ENCODE measurements at places on chromosomes 3 and 15. TPM values are rescaled to one million over a fixed set of nuclear protein-coding genes. Genes with fewer than 3 reads are reported as not detected.

Gene ARGFX
- total RNA-seq: not detected

Gene RLBP1
- not detected for total RNA-seq

Gene SLC15A2
- 0.73 TPM for total RNA-seq

Gene MEX3B
- 5.6 TPM for total RNA-seq

Gene TAGLN3
- total RNA-seq: 3.0 TPM

Gene CFAP100
- total RNA-seq: 0.66 TPM

DNA sequence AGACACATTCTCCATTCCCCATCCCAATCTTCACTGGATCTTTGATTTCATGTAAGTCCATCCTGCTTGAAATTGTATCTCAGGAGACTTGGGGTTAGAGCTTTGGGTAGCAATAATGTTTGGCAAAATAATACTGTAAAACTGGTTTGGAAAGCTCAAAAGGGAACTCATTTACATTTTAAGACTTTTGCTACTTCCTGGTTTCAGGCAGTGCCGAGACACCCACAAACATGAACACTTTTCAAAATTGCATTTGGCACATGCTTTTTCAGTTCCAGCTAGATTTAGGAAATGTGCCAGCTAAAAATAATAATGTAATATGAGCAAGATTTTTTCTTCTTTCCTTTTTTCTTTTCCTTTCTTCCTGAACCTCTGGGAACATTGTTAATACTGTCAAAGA is 145.7 kb upstream of the CBLB start:
- H3K36me3 ChIP-seq: no peaks in the 10 kb centered on the region
- peaks cover 2% of the 10 kb centered on the region for H3K4me1 ChIP-seq
- no peaks in the 10 kb centered on the region for H3K27me3 ChIP-seq
- no peak overlapping the region for H3K4me3 ChIP-seq
- no peak overlapping the region for H3K27ac ChIP-seq
- no peak for DNase-seq

GRCh38 chr3:168002786-168003368 is 92.8 kb downstream of the GOLIM4 start:
- no peaks in the 10 kb centered on the region for H3K36me3 ChIP-seq
- no peaks in the 10 kb centered on the region for H3K4me1 ChIP-seq
- H3K27me3 ChIP-seq: no peaks in the 10 kb centered on the region
- no peak for DNase-seq

GRCh38 chr15:82021992-82022391 is 23.8 kb downstream of the MEX3B start:
- H3K4me1 ChIP-seq: no peaks in the 10 kb centered on the region
- H3K4me3 ChIP-seq: no peak overlapping the region
- H3K36me3 ChIP-seq: no peaks in the 10 kb centered on the region

GRCh38 chr3:13579063-13579462 is 30.1 kb downstream of the FBLN2 start:
- H3K4me1 ChIP-seq: peaks cover 20% of the 10 kb centered on the region
- no peaks in the 10 kb centered on the region for H3K36me3 ChIP-seq
- DNase-seq: no peak
- H3K4me3 ChIP-seq: no peak overlapping the region
- no peaks in the 10 kb centered on the region for H3K27me3 ChIP-seq
- no peak overlapping the region for H3K27ac ChIP-seq

GRCh38 chr3:192373032-192373431 is 354.3 kb downstream of the FGF12 start:
- H3K36me3 ChIP-seq: no peaks in the 10 kb centered on the region
- no peak overlapping the region for H3K4me3 ChIP-seq
- DNase-seq: no peak
- peaks cover 11% of the 10 kb centered on the region for H3K4me1 ChIP-seq

DNA sequence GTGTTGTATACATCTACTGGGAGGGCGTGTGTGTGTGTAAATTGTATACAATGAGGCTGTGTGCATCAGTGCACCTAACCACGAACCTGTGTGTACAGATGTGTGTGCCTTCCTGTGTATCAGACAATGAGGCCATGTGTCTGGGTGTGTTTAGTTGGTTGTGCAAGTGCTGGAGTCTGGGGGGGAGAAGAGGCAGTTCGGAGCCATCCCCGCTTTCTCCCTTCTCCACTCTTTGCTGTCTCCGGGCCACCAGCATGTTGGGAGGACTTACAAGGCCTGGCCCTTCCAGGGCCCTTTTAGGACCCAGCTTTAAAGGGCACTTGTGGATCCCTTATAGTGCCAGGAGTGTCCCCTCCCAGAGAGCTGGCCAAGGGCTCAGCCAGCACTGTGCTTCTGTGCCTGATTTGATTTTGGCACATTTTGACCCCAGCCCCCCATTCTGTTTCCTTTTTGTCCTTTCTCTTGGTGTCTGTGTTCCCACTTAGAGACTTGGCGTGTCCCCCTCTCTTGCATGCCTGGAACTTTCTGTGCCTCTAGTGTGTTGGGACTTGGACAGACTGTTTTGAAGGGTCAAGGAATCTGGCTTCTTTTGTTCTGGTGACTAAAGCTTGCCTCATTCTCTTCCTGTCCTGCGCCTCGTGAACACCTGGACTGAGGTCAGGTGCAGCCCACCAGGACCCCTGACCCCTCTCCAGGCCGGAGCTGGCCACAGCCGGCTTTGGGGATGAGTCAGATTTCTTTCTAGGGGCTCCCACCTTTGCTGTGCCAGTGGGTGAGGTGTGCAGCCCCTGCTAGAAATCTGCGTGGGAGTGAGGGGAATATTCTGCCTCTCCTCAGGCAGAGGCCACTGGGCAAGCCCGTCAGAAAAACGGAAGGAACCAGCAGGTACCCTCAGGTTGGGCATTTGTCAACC is 1.5 kb downstream of the CTDSPL start:
- no peak overlapping the region for H3K27ac ChIP-seq
- no peaks in the 10 kb centered on the region for H3K27me3 ChIP-seq
- DNase-seq: peak; percentile 67
- H3K36me3 ChIP-seq: no peaks in the 10 kb centered on the region

DNA sequence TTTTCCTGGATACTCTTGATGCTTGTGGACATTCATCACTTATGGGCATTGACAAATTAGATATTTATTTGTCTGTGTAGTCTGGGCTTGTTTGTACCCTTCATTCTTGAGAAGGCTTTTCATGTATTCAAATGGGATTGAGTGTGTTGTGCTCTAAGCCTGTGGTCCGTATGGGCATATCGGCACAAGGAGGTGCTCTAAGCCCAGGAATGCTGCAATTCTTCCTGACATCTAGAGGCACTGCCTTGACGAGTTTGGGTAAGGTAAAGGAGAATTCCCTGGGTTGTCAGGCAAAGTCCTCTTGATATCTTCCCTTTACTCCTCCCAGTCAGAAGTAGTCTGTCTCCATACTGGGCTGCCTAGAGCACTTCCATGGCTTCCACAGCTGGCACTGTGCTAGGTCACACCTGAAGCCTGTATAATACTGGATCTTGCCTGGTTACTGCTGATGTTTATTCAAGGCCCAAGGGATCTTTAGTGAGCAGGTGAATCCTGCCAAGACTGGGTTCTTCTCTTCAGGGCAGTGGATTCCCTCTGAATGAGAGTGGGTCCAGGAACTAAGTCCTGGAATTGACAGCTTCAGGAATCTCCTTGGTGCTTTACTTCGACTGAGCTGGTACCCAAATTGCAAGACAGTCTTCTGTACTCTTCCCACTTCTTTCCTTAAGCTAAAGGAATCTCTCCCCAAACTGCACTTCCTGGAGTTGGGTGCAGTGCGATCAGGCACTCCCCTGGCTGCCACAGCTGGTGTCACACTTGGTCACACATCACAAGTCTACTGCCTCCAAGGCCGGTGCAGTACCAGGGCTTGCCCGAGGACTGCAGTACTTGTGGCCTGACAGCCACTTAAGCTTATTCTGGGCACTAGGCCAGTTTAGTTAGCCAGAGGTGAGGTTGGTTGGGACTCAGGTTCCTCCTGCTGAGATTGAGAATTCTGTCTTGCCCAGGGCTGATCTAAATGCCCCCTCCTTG is 46.0 kb downstream of the GALK2 start:
- peak; percentile 63 for DNase-seq
- H3K27me3 ChIP-seq: no peaks in the 10 kb centered on the region
- H3K27ac ChIP-seq: no peak overlapping the region
- no peaks in the 10 kb centered on the region for H3K36me3 ChIP-seq
- no peaks in the 10 kb centered on the region for H3K4me1 ChIP-seq

GRCh38 chr15:77476995-77477394 is 56.3 kb downstream of the HMG20A start:
- no peak overlapping the region for H3K27ac ChIP-seq
- H3K4me3 ChIP-seq: no peak overlapping the region
- peaks cover 68% of the 10 kb centered on the region for H3K36me3 ChIP-seq
- H3K4me1 ChIP-seq: no peaks in the 10 kb centered on the region
- no peak for DNase-seq
- no peaks in the 10 kb centered on the region for H3K27me3 ChIP-seq

DNA sequence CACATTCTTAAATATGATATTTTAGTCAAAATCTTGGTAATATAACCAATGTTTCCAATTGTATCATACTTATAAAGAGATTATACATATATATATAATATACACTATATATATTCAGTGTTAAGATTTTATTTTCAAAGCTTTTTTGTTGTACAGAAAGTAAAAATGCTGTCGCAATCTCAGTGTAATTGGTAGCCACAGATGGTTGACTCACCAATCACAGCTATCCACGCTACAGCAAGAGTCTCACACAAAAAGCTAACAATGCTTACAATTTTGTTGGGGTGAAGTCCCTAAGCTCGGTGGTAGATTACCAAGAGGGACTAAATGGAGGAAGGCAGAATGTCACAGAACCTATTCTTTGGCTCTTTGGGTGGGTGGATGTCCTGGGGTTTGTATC is 16.9 kb upstream of the CFAP161 start:
- H3K27me3 ChIP-seq: peaks cover 16% of the 10 kb centered on the region
- H3K27ac ChIP-seq: no peak overlapping the region
- H3K4me3 ChIP-seq: no peak overlapping the region
- no peaks in the 10 kb centered on the region for H3K36me3 ChIP-seq
- no peaks in the 10 kb centered on the region for H3K4me1 ChIP-seq

DNA sequence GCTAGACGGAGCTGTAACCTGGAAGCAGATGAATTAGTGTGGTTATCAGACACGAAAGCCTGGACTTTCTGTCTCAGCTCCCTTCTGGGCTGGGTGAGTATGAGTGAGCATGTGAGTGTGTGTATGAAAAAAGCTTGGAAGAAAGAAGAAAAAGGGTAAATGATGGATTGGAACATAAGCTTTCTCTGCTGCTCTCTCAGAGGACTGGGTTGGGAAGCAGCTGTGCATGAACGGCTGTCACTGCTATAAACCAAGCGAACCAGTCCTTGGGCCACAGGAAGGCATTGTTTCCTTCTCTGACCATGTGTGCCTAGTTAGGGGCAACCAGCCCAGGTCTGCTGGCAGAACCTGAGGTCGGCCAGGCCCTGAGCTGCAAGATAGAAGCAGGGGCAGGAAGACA is 37.0 kb downstream of the UMPS start:
- H3K4me3 ChIP-seq: no peak overlapping the region
- peaks cover 97% of the 10 kb centered on the region for H3K36me3 ChIP-seq
- H3K27ac ChIP-seq: no peak overlapping the region
- no peaks in the 10 kb centered on the region for H3K27me3 ChIP-seq

GRCh38 chr15:78625606-78626280 is 4.9 kb upstream of the CHRNA3 start:
- peaks cover 25% of the 10 kb centered on the region for H3K27me3 ChIP-seq
- H3K36me3 ChIP-seq: no peaks in the 10 kb centered on the region
- H3K4me1 ChIP-seq: no peaks in the 10 kb centered on the region
- H3K27ac ChIP-seq: no peak overlapping the region
- no peak overlapping the region for H3K4me3 ChIP-seq
- DNase-seq: no peak

DNA sequence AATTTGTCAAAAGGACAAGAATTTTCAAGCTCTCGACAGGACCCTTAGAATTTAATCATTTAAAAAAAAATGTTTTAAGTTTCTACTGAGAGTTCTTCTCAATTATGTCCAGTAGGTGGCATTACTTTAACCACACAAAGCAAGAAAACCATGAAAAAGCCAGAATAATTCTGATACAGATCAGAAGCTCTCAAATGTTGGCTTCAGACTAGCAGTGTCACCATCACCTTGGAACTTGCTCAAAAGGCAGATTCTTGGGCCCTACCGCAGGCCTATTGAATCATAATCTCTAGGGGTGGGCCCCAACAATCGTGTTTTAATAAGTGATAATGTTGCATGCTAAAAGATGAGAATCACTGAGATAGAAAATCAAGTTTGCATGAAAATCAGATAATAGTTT is 99.5 kb upstream of the KCNMB2 start:
- no peaks in the 10 kb centered on the region for H3K4me1 ChIP-seq
- H3K36me3 ChIP-seq: no peaks in the 10 kb centered on the region
- H3K4me3 ChIP-seq: no peak overlapping the region
- H3K27ac ChIP-seq: no peak overlapping the region

GRCh38 chr3:113831103-113831355 is 7.6 kb upstream of the GRAMD1C start:
- DNase-seq: no peak
- H3K4me1 ChIP-seq: no peaks in the 10 kb centered on the region
- H3K27ac ChIP-seq: no peak overlapping the region
- H3K4me3 ChIP-seq: no peak overlapping the region
- H3K36me3 ChIP-seq: no peaks in the 10 kb centered on the region

- H3K27me3 ChIP-seq: no peaks in the 10 kb centered on the region
- H3K4me1 ChIP-seq: peaks cover 10% of the 10 kb centered on the region
- peaks cover 34% of the 10 kb centered on the region for H3K36me3 ChIP-seq
- peak; percentile 38 for DNase-seq
- no peak overlapping the region for H3K27ac ChIP-seq
These were observed 17.9 kb downstream of the FAM174B start for GRCh38 chr15:92637626-92638025.

- H3K27ac ChIP-seq: no peak overlapping the region
- no peaks in the 10 kb centered on the region for H3K27me3 ChIP-seq
- no peak for DNase-seq
These were observed 43.8 kb downstream of the SLC2A2 start for GRCh38 chr3:170982733-170983132.

DNA sequence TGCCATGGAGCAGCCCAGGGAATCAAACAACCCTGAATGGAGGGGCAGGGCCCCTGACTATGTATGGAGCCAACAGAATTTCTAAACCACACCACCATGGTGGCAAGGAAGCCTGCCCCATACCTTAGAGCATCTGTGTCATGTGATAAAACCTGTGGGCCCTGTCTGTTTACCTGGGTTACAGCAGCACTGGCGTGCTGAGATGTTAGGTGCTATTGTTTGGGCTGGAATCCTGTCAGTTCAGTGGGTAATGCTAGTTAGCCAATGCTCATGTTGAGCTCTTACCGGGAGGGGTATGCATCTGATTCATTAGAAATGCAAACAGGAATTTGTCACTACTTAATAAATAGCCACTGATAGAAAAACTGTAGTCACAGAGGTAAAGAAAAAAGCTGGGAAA is 63.5 kb upstream of the ETV5 start:
- H3K27ac ChIP-seq: no peak overlapping the region
- no peaks in the 10 kb centered on the region for H3K4me1 ChIP-seq
- peaks cover 4% of the 10 kb centered on the region for H3K27me3 ChIP-seq
- no peak overlapping the region for H3K4me3 ChIP-seq
- no peak for DNase-seq

DNA sequence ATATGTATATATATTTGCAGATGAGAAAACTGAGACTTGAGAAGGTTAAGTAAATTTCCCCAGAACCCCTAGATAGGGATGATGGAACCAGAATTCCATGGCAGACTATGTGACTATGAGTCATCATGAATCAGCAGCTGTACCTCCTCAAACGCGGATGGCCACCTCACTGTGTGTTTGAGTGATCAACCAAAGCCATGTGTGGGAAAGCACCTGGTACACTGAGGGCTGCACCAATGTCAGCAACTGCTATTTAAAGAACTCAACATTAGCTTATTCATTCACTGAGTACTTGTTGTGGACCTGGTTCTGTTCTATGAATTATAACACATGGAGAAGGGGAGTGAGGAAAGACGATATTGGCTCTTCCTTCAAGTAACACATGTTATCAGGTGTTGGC is 377.0 kb downstream of the GAP43 start:
- peaks cover 9% of the 10 kb centered on the region for H3K4me1 ChIP-seq
- H3K4me3 ChIP-seq: no peak overlapping the region
- H3K27ac ChIP-seq: no peak overlapping the region
- H3K27me3 ChIP-seq: no peaks in the 10 kb centered on the region

Data from endodermal cell (in vitro differentiated cells).